CD8-positive, alpha-beta memory T cell (primary cell): ENCODE measurements at places on chromosomes 5 and 9. TPM values are rescaled to one million over a fixed set of nuclear protein-coding genes. Genes with fewer than 3 reads are reported as not detected.
A peak's percentile ranks its signal among the peaks of the same experiment; 100 is the strongest.

- no peak for DNase-seq
These were observed 300.0 kb downstream of the MAST4 start for GRCh38 chr5:66896171-66896570.

GRCh38 chr9:98226516-98226915 lies 28.9 kb downstream of the TBC1D2 start:
- DNase-seq = no peak

DNA sequence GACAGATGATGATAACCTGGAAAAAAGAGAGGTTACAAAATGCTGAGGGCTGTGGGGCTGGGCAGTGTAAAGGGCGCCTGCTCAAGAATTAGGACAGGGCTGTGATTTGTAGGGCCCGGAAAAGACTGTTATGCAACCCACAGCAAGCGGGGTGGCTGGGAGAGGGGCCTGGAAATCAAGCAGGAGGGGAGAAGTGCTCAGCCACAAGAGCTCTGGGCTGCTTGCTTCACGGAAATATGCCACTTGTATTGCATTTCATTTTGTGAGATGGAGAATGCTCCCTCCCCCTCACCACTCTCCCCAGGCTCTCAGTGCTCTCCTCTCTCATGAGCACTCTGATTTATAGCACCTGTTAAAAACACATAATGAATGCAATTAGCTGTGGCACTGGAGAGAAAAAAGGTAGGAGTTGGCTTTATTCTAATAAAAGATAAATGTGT lies 8.4 kb upstream of the HAND1 start:
- DNase-seq = no peak

- no peak for DNase-seq
These were observed 114.6 kb upstream of the SLC12A2 start for GRCh38 chr5:127969002-127969401.

The KCNIP1 gene
- polyA plus RNA-seq = not detected

DNA sequence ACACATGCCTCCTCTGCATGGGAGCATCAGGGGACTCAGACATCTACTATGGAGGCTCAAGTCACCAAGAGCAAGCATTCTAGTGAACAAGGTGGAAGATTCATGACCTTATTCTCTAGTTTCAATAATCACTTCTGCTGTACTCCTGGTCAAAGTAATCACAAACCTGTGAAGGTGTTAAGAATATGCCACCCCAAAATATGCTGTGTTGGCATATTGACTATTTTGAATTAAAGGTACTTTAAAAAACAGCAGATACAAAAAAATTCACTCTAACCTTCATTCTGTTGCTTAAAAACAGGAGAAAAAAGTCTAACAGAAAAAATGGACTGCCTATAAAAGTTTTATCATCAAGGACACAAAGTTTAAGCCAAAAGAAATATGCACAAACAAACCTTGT lies 607.8 kb upstream of the TYRP1 start:
- no peak for DNase-seq

The MUSK gene
- polyA plus RNA-seq = not detected

The SYK gene
- polyA plus RNA-seq = 0.56 TPM

- DNase-seq = no peak
These were observed 66.8 kb upstream of the FCN2 start for GRCh38 chr9:134813841-134814240.

The SPINK14 gene
- not detected for polyA plus RNA-seq

The SGTB gene
- 16.3 TPM for polyA plus RNA-seq

GRCh38 chr5:150529555-150529954 lies 21.6 kb downstream of the NDST1 start:
- DNase-seq = no peak

The PCDHGA1 gene
- polyA plus RNA-seq = not detected

DNA sequence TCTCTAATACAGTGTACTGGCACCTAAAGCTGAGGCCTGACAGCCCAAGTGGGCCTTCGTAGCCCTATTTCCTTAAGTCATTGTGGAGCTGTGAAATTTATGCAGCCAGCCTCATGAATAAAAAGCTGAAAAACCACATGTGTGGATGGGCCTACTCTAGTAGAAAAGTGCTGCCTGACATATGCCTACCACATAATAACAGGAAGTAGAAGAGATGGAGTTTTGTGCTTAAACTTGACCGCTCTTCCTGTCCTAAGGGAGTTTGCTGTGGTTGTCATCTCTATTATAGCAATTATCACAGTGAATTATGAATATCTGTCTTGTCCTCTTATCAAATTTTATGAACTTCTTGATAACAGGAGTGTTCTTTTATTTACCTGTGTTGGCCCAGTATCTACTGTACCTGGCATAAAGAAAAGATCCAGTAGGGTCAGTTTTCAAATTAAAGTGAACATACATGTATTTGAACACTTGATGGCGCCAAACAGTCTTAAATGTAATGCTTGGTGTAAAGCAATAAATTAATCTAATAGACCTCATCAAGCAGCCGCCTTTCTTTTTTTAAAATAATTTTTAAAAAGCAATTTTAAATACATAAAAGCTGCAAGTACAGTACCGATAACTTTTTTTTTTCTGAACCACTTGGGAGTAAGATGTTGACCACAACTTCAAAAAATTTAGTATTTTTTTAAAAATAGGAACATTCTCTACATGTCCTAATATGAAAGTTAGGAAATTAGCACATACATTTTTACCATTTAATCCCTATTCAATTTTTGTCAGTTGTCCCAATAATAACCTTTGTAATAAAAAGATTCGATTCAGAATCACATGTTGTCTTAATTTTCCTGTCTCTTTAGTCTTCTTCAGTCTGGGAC lies 51.0 kb downstream of the FKTN start:
- peak; percentile 16 for DNase-seq

GRCh38 chr5:154698763-154699162 lies 56.4 kb upstream of the LARP1 start:
- DNase-seq = no peak

DNA sequence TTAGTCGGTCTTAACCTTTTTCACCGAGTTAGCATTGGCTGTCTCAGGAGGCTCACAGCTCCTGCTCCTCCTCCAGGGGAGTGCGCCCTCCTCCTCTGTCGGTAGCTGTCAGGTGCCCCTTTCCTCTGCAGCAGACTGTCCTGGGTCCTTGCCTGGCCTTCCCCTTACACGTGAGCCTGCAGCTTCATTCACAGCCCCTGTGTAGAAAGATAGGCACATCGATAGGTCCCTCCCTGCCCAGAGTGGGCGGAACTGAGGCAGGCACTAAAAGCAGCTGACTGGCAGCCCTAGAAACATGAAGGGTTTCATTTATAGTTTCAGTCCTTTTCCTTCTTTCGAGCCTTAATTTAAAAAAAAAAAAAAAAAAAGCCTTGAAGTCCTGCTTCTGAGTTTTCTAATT lies 17.2 kb downstream of the TENT4A start:
- DNase-seq = no peak

DNA sequence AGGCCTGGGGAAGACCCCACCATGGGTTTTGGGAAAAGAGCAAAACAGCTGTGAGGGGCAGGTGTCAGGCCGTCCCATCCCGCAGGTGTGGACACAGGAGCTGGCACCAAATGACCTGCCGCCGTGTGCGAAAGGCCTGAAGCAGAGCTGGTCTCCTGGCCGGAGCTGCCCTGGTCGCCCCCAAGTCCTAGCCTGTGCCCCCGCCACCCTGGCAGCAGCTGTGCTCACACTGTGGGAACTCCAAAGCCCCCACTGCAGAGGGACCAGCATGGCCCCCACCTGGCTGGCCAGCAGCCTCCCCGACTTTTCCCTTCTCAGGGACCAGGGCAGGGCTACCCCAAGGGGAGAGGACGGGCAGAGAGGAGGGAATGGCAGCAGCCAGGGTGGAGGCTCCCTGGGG lies 88.4 kb downstream of the KCNT1 start:
- DNase-seq = no peak

The DND1 gene
- polyA plus RNA-seq = not detected

DNA sequence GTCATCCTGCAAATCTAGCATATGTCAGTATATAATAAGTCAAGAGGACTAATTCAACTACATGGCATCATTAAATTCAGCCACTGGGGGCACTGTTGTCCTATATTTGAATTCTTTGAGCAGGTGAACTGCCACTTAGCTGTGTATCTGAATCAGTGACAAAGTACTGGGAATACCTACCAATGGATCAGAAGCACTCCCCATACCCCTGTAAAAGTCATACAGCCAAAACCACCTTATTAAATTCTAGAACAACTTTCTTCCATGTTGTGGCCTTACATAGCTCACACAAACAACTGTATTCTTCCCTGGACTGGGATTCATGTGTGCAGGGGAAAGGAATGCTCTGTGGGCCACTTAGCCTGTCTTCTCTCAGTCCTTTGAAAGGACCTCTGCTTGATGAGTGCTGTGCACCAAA lies 57.4 kb upstream of the PLPP6 start:
- peak; percentile 51 for DNase-seq

DNA sequence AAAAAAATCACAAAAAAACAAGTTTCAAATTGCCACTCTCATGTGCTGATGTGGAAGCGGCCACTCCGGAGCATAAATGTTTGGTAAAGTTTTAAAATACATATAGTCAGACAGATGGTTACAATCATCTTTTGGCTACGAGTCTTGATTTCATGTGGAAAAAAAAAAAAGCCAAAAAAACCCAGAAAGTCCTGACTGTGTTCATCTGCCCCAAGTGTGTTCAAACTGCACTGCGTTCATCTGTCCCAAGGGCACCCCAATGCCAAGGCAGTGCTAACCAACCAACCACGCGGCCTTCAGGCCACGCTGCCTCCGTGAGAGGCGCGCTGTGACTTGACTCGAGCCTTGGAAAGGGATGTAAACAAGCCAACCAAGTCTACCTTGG lies 127.1 kb downstream of the MYO10 start:
- DNase-seq = no peak

The PPP3R2 gene
- not detected for polyA plus RNA-seq

DNA sequence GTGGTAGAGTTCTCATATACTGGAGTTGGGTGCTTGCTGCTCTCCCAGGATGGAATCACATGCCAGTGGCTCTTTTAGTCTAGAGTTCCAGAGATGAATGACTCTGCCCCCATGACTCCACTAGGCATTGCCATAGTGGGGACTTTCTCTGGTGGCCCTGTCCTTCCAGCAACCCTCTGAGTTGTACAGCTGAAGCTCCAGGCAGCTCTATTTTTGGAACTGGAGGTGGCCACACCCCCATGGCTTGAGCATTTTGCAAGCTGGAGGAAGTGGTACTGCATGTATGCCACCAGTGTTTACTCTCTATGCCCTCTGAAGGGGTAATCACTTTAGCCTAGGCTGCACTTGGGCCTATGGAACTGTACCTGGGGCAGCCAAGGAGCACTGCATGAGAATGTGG lies 112.6 kb downstream of the RANBP17 start:
- no peak for DNase-seq

DNA sequence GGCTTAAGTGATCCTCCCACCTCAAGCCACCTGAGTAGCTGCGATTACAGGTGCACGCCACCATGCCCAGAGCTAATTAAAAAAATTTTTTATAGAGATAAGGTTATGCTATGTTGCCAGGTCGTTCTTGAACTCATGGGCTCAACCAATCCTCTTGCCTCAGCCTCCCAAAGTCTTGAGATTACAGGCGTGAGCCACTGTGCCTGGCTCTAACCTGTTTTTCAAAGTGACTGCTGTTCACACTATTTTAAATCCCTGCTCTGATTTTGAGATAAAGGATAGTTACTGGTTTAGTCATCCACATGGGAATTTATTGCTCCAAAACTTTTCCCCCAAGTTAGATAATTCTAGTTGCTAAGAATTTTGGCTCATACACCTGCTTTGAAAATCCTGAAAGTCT lies 48.2 kb upstream of the MTMR12 start:
- DNase-seq = no peak

DNA sequence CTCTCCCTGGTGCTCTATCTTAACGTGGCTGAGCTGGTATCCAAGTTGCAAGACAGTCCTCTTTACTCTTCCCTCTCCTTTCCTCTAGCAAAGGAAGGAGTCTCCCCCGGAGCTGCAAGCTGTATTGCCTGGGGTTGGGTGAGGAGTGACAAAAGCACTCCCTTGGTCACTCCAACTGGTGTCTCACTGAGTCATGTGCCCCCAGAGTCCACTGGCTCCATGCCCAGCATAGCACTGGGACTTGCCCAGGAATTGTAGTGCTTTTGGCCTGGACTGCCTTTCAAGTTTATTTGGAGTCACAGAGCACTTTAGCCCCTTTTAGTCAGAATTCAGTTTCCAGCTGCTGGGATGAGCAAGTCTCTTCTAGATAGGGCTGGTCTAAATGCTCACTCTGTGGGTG lies 82.6 kb upstream of the FST start:
- no peak for DNase-seq

DNA sequence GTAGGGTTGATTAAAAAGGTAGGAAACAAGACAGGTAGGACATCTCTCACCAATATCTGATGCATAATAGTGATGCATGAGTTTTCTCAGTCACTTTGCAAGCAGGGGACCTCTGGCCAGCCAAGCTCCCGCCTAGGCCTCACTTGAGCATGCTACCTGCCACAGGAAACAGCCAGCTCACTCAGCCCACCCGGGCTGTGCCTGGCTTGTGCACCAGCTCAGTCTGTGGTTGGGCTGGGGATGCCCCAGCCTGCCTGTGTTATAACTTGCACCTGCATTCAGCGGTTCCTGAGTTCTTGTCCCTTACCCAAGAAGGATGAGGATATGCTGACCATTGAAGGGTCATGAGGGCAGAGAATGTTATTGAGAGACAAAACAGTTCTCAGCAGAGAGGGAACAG lies 172.8 kb upstream of the PLCXD3 start:
- DNase-seq = no peak

GRCh38 chr5:18967637-18968036 lies 1020.4 kb downstream of the CDH18 start:
- no peak for DNase-seq

- DNase-seq = no peak
These were observed 8.5 kb upstream of the MARCOL start for GRCh38 chr5:148229840-148230239.

DNA sequence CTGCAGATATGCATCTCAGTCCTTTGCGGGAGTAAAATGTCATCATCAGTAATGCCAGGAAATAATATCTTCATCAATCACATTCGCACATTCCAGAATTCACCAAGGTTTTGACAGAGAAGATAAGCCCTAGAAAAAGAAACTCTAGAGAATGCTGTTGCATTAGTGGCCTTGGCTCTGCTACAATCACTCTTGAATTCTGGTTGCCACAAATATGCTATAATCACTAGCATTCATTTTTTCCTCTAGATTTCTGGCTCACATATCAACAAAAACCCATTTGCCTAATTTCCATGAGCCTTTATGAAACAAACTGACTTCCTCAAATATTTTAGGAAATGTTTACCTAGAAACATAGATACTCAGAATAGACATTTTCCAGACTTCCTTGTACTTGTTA lies 653.4 kb downstream of the ANXA1 start:
- DNase-seq = no peak

GRCh38 chr9:114820776-114821501 lies 15.1 kb upstream of the TNFSF15 start:
- no peak for DNase-seq

- DNase-seq = peak; percentile 62
These were observed 649 bp downstream of the STK10 start for GRCh38 chr5:172187118-172188032.
